ENCODE measurements at places on chromosomes 5 and 9.

GRCh38 chr5:107469485-107470294, 201.0 kb downstream of the EFNA5 start:
- DNase-seq: no peak

DNA sequence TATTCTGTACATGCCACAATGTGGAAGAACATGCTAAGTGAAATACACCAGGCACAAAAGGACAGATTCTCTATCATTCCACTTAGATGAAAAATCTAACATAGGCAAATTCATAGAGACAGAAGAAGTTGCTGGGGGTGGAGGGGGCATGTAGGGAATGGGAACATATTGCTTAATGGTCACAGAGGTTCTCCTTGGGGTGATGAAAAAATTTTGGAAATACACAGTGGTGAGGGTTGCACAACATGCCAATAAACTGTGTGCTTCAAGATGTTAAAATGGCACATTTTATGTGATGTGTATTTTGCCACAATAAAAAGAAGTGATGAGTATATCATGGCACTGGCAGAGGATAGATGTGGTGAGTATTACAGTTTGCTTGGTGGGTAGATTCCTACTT, 111.9 kb downstream of the SUSD1 start:
- DNase-seq: no peak

DNA sequence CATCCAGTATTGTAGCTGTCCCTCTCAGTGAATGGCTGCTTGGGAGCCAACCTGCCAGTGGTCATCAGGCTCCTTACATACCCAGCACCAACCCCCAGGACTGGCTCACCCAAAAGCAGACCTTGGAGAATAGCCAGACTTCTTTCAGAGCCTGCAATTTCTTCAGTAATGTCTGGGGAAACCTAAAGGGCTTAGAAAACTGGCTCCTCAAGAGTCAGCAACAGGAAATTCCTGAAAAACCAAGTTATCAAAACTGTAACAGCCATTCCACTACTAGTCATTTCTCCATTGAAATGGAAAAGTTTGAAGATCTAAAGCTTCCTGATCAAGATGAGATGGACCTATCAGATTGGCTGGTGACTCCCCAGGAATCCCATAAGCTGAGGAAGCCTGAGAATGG, 12.3 kb upstream of the STING1 start:
- DNase-seq: no peak

- no peak for DNase-seq
Measured at GRCh38 chr9:29039258-29039657, 1466.0 kb upstream of the C9orf72 start.

DNA sequence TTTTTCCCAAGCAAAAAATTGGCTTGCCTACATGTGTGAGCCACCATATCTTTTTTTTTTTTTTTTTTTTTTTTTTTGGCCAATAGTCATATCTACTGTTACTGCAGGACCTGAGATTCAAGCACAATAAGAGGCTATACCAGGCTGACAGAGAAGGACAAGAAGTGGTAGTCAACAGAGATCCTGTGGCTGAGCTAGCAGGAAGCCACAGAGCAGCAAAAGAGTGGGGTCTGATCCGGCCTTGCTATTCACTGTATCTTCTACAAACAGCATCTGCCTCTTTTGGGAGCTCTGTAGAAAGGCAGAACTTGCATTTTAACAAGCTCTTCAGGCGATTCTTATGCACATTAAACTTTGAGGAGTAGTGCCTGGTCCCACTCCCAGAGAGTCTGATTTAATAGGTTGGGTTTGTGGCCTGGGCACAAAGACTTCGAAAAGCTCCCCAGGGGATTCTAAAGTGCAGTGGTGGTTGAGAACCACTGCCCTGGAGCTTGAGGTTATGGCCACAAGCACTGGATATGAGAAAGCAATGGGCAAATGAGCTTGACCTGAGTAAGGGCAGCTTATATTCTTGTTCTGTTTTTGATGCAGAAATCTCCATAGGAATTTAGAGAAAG, 162.8 kb downstream of the PIK3R1 start:
- no peak for DNase-seq

- no peak for DNase-seq
Measured at GRCh38 chr9:81462801-81463200, 226.5 kb downstream of the TLE1 start.

GRCh38 chr9:92986176-92987119, 39.1 kb downstream of the FGD3 start:
- DNase-seq: no peak

DNA sequence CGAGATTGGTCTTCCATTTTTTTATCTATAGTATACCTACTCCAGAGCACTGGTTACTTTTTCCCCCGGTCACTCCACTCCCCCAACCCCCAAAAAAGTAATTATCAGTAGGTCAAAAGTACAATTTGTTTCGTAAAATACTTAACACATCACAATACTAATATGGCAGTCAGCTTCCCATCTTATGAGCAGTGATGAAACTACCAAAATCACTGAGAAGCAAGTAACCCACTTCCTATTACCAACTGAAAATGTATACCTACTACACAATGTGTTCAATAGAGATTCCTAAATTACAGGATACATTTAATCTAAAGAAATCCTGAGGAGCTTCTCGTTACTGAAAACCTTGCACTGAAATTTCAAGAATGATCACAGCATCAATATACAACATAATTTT, 1.9 kb downstream of the CERT1 start:
- no peak for DNase-seq

DNA sequence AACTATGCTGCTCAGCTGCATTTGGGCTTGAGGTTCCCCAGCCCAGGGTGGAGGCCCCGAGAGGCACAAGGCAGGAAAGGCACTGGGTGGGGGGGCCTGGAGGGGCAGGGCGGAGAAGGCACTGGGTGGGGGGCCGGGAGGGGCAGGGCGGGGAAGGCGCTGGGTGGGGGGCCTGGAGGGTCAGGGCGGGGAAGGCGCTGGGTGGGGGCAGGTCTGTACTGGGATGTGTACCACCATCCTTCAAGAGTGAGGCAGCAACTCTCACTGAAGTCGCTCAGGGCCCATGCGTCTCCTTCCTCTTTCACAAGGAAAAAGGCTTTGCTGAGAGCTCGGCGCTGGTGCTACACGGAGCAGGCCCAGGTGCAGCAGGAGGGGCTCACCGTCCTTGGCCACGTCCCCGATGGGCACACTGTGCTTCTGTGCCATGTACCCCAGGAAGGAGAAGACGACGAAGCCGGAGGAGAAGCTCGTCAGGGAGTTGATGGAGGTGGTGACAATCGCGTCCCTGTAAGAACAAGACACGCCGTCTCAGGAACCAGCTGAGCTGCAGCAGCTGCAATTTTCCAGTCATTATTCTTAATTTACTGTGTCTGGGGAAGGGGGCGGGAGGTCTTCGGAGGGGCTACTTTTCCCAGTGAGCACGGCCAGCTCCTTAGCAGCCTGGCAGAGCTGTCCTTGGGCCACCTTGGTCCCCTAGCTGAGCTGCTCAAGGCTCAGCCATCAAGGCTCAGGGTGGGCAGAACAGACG, 30.8 kb downstream of the SLC6A3 start:
- no peak for DNase-seq

GRCh38 chr9:114532561-114533237, 27.4 kb upstream of the WHRN start:
- DNase-seq: no peak

- no peak for DNase-seq
Measured at GRCh38 chr5:5188376-5189050, 48.4 kb downstream of the ADAMTS16 start.

- DNase-seq: no peak
Measured at GRCh38 chr9:124420991-124421543, 5.8 kb upstream of the PSMB7 start.

GRCh38 chr5:123807177-123807945, 295.4 kb downstream of the CSNK1G3 start:
- no peak for DNase-seq

- no peak for DNase-seq
Measured at GRCh38 chr5:27403243-27403882, 365.0 kb upstream of the CDH9 start.

GRCh38 chr9:37339923-37340322, 82.6 kb upstream of the GRHPR start:
- DNase-seq: no peak

GRCh38 chr5:17215361-17215760, 2.1 kb upstream of the BASP1 start:
- no peak for DNase-seq

GRCh38 chr9:124839612-124840299, 13.5 kb upstream of the WDR38 start:
- no peak for DNase-seq

GRCh38 chr5:74822288-74822687, 43.9 kb downstream of the FAM169A start:
- no peak for DNase-seq

DNA sequence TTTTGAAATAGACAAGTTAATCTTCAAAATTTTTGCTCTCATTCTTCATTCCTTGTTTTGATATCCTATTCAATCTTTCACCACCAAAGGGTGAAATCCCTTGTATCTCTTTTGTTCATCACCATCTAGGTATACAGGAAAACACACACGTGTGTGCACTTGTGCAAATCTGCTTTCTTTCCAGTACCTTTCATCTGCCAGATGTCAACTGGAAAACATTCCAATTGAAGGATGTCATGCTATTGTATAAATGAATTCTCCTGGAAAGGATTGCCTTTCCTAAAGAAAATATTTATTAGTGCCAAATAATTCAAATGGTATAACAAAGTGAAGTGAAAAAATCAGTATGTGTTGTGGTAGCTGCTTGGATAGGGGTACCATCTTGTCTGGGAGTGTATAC, 123.7 kb downstream of the RANBP17 start:
- DNase-seq: no peak

DNA sequence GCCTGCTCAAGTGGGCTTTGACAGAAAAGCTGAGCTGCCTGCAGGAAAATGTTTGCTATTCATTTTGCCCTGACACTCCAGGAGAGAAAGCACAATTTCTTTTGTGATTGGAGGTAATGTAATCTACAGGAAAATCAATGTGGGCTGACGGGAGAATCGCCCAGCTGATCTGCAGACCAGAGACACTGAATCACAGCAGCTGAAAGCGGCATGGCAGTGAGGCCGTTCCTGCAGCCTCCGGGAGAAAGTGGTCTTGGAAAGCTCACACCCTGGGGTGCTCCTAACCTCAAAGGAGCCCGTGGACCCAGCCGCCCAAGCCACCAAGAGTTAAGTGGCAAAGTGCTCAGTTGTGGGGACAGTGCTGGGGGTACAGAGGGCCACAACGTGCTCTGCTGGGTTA, 593.6 kb downstream of the BNC2 start:
- DNase-seq: no peak

GRCh38 chr5:14299666-14300065, 156.5 kb downstream of the TRIO start:
- no peak for DNase-seq

GRCh38 chr9:126550891-126551351, 62.8 kb upstream of the LMX1B start:
- no peak for DNase-seq

GRCh38 chr5:170603109-170603508, 99.3 kb downstream of the KCNIP1 start:
- DNase-seq: no peak

GRCh38 chr5:68502531-68502930, 287.0 kb downstream of the PIK3R1 start:
- no peak for DNase-seq

DNA sequence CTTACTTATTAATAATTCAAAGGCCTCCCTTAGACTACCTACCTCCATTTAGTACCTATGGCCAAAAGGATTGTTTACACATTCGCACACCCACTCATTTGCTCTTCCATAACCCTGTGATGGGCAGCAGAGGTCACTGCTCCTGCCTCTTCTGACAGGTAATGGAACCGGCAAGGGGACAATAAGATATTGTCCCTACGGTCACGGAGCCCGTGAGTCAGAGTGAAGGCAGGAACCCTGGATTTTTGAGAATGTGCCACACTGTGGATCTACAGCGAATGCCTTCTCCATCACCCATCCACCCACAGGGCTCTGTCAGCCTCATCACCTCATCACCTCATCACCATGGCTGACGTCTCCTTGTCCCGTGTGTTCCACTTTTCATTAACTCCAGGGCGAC, 132.3 kb downstream of the MYO10 start:
- no peak for DNase-seq

GRCh38 chr9:132238026-132238972, 76.4 kb downstream of the NTNG2 start:
- DNase-seq: no peak

GRCh38 chr5:39717176-39717897, 292.6 kb upstream of the DAB2 start:
- no peak for DNase-seq

DNA sequence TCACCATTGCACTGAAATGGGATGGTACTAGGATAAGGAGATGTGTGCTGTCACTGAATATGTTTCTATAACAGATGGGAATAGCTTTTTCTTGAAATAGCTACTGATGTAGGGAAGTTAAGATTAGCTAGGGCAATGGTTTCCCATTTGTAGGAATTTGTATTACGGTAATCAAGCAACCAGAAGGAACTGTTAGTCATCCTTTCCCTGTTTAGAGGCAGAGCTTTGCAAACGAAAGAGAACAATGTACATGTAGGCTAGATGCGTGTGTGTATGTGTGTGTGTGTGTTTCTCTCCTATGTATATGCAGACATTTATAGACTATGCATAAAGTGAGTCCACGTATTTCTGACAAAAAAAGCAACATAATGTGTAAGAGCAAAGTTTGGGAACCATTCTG, 171.9 kb upstream of the GRIA1 start:
- no peak for DNase-seq

GRCh38 chr9:70392189-70392588, 22.3 kb downstream of the KLF9 start:
- no peak for DNase-seq

GRCh38 chr5:2508514-2508913, 243.0 kb downstream of the IRX2 start:
- no peak for DNase-seq

- no peak for DNase-seq
Measured at GRCh38 chr5:58071566-58071965, 388.3 kb downstream of the PLK2 start.

DNA sequence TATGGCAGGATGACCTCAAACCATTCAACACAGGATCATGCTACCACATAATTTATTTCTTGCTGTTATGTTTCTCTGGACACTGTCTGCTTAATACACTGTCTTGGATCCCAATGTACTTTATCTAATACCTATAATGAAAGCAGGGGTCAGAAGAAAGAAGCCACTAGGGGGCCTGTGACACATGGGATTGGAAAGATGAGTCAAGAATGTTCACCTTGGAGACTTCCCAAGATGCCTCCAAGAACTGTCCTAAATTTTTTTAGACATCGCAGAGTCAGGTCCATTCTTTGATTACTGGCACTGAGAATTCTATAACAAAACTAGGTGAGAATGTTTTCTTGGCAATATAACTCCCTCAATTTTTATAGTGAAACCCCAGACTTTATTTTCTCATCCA, 305.8 kb upstream of the SMARCA2 start:
- no peak for DNase-seq
